ENCODE measurements at places on chromosomes 1 and 21.

DNA sequence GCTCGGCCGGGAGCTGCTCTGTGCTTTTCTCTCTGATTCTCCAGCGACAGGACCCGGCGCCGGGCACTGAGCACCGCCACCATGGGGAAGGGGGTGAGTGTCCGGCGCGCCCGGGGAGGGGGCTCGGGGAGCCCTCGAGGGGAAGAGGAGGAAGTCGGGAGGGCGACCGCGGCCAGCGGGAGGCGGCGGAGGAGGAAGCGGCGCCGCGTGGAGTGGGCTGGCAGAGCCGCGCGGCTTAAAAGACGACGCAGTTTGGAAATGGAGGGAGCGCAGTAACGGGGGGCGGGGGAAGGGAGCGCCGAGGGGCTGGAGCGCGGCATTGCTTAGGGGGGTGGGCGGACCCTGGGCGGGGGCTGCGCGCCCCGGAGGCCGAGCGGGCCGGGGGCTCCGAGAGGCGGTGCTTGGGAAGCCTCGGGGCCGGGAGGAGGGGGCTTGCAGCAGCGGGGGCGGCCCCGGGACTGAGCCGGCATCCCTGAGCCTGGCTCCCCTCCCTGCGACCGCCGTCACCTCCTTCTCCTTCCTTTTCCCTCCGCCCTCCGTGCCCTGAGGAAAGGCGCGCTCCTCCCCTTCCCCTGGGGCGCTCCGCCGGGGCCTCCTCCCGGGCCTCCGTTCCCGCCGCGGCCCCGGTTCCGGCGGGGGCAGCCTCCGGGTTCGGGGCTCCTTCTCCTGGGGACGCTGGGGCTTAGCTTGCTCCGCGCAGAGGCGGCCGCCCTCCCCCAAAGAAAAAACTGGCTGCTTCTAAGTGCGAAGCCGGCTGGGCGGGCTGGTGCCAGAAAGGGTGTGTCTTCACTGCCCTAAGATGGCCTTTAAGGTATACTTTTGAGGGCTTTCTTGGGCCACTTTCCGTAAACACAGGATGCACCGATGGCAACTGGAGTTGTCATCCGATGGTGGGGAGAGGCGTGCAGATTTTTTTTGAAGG is 648 bp downstream of the ATP1A1 start:
- DNase-seq, result no peak

- no peak for DNase-seq
Measured at GRCh38 chr1:17565461-17566252, 26.2 kb downstream of the ARHGEF10L start.

DNA sequence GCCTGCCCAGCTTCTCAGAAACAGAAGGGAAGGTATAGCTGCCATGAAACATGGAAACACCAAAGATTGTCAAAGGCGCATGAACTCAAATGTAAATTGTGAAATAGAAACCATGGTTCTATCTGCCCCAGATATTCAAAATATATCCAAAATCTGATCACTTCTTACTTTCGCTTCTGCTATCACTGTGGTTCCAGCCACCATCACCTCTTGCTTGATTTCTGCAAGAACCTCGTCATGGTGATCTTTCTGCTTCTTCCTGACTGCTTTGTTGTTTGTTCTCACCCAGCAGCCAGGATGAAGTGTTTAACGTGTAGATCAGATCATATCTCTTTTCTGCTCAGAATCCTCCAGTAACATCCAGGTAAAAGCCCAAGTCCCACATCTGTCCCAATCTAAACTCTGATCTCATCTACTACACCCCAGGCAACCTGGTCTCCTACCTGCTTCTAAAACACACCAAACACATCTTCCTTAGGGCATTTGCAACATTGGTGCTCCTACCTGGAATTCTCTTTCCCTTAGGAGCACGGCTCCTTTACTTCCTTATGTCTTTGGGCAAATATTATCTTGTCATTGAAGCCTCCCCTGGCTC is 10.5 kb upstream of the LMO4 start:
- DNase-seq, result no peak

DNA sequence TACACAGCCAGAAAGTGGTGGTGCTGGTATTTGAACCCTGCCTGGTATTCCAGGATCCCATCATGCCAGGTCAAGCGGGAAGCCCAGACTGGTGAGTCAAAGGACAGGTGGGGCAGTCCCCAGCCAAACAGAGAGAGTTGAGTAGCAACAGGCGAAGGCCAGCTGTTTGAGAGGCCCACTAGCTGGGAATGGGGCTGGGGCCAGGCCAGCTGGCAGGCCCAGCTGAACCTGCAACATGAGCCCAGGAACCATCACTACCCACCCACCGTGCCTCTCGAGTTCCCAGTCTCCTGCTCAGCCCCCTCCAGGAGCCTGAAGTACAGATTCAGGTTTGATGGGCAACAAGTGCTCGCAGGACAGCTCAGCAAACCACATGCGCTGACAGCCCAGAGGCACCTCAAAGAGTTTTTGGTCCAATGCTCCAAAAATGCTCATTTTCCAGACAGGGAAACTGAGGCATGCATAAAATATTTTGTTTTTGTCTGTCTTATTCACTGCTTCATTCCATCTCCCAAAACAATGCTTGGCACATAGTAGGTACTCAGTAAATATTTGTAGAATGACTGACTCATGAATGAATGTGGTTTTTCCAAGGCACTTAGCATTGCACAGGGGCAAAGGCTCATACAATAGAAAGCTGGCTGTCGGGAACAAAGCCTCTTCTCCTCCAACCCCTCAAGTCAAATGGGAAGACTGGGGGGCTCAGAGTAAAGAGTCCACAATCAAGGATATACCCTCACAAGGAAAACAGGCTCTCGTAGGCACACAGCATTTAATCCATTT is 42.5 kb upstream of the CLIC4 start:
- DNase-seq, result peak; percentile 21

- DNase-seq, result no peak
Measured at GRCh38 chr21:30491963-30492428, at the start of gene KRTAP19-3. KRTAP19-3 (minus strand) TSS chr21:30492013; CDS start chr21:30491957, 56 bp downstream.

DNA sequence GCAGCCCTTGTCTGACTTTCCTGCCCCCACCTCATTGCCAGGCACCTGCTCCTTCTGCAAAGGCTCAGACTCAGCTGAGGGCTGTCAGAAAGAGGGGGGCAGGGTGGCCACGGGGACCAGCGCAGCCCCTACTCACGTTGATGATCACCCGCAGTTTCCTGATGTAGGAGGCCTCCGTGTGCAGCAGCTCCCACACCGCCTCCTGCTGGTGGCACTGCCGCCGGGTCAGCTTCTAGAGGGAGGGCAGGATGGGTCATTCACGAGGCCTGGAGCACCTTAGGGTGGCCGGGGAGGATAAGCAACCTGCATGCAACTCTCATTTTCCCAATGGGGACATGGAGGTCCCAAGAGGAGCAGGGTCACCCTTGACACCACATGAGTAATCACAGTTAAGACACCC is 6.4 kb upstream of the TNFRSF25 start:
- DNase-seq, result no peak

DNA sequence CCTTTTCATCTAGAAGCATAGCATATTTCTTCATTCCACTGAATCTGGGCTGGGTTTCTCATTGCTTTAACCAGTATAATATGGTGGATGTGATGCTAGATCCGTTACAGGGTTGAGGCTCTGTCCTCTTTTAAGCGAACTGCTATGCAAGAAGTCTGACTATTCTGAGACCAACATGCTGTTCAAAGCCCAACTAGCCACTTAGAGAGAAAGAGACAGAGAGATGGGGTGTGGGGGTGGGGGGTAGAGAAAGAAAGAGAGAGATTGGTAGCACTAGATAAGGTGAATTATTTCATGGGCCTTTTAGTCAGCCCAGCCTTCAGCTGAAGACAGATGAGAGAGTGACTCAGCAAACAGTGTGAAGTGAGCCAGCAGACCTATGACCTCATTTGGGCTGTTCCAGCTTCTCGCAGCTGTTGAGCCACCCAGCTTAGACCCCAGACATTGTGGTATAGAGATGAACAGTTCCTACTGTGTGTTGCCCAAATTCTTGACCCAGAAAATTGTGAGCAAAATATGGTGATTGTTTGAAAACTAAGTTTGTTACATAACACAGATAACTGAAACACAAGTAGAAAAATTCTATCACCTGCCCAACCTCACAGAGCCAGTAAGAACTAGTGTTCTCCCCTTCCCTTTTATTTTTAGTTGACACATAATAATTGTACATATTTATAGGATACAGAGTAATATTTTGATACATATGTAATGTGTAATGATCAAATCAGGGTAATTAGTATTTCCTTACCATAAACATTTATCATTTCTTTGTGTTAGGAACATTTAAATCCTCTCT is 40.7 kb upstream of the PRKACB start:
- DNase-seq, result peak; percentile 44

GRCh38 chr1:55057956-55058298 is 18.6 kb downstream of the PCSK9 start:
- DNase-seq, result no peak

GRCh38 chr21:40049031-40049930 is 182.0 kb downstream of the PCP4 start:
- DNase-seq, result no peak

DNA sequence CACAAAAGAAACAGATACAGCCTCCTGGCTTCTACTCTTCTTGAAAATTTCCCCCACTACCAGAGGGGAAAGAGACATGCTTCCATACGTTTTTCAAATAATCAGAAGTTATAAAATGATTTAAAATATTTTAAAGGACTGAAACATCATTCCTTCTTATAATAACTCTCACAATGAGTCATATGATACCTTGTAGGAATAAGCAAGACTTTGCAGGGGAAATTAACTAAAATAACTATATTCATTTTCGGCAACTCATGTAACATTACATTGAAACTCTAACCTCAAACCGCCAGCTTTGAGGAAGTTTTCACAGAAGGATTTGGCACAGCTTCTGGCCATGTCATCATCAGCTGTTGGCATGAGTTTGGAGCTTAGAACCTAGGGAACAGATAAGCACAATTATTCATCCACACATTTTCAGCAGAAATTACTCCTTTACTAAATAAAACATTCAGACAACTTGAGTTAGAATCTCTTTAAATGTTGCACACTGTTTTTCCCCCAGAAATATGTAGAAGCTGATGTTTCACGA is 85.9 kb downstream of the USP24 start:
- DNase-seq, result no peak

DNA sequence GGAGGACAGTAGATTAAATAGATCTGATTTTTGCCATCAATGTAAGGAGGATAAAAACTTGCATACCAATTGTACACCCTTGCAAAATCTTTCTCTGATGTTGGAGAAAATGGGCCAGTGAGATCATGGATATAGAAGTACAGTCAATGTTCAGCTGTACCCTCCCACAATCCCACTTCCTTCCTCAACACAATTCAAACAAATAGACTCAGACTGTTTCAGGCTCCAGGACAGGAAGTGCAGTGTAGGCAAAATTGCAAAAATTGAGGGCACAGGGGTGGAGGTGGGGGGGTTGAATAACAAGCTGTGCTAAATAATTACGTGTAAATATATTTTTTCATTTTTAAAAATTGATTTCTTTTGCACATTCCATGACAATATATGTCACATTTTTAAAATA is 3.9 kb upstream of the IFI44 start:
- DNase-seq, result no peak

GRCh38 chr1:241972703-241973369 is 15.3 kb downstream of the BECN2 start:
- DNase-seq, result no peak

DNA sequence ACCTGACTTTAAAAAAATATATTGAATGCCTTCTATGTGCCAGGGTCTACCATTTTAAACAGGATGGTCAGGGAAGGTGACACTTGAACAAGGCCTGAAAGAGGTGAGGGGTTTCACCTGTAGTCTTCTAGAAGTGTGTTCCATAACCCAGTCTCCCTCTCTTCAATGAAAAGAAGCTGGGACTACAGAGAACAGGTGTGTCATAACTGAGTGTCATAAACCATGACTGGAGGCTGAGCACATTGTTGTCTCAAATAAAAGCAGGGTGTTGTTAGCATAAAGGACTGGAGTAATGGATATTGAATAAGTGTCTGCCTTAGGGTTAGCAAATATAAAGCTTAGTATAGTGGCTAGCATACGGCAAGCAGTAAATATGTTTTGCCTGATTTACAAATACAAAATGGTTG is 65.4 kb downstream of the SYDE2 start:
- DNase-seq, result no peak

DNA sequence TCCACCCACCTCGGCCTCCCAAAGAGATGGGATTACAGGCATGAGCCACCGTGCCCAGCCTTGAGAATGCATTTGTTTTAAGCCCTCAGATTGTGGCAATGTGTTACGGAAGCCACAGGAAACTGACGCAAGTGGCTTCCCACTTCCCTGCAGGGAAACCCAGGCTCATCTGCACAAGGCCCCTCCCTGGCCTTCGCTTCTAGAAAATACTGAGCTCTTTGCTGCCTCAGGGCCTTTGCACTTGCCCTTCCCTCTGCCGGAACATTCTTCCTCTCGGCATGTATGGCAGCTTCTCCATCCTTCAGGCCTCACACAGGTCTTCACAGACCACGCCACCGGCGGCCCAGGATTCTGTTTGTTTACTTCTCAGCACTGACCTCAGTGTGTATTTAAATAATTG is 137.0 kb upstream of the TMEM51 start:
- no peak for DNase-seq

Data from brain pericyte (primary cell).